ENCODE measurements at places on chromosomes 3 and 15.

DNA sequence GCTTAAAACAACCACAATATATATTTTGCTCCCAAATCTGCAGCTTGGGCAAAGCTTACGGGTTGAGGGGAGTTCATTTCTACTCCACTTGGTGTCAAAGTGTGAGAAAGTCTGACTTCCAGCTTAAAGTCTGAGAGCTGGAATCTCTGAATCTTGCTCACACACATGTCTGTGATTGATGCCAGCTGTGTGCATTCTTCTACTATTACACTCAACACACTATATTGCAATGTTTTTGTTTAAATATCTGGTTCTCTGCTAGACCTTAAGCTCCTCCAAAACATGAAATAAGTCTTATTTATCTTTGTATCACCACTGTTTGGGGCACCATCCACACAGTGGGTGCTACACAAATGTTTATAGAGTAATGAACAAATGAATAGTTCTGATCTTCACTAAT lies 36.7 kb upstream of the SECISBP2L start:
- no peak for DNase-seq

DNA sequence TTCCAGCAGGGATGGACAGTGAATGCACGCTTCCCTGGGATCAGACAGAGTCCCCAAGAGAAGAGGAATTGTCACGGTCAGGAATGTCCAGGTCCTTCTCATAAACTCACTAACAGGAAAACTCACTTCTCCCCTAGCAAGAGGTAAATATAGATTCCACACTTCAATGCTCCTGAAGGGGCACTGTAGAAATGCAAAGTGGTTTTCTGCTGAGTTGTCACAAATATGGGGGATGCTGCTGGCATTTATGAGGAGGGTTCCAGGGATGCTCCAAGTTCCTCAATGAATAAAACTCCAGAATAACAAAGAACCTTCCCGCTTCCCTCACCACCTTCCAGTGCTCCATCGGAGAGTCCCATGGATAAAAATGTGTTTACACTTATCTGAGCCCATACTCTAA lies 423.4 kb downstream of the MAGI1 start:
- DNase-seq: no peak

- no peak for DNase-seq
Observed at GRCh38 chr15:51861557-51862359, 32.3 kb downstream of the TMOD3 start.

GRCh38 chr3:194739498-194740284 lies 54.0 kb downstream of the FAM43A start:
- no peak for DNase-seq

GRCh38 chr15:51405693-51406523 lies 64.5 kb downstream of the GLDN start:
- no peak for DNase-seq

- DNase-seq: no peak
Observed at GRCh38 chr15:23567921-23568320, 2.4 kb downstream of the MKRN3 start.

DNA sequence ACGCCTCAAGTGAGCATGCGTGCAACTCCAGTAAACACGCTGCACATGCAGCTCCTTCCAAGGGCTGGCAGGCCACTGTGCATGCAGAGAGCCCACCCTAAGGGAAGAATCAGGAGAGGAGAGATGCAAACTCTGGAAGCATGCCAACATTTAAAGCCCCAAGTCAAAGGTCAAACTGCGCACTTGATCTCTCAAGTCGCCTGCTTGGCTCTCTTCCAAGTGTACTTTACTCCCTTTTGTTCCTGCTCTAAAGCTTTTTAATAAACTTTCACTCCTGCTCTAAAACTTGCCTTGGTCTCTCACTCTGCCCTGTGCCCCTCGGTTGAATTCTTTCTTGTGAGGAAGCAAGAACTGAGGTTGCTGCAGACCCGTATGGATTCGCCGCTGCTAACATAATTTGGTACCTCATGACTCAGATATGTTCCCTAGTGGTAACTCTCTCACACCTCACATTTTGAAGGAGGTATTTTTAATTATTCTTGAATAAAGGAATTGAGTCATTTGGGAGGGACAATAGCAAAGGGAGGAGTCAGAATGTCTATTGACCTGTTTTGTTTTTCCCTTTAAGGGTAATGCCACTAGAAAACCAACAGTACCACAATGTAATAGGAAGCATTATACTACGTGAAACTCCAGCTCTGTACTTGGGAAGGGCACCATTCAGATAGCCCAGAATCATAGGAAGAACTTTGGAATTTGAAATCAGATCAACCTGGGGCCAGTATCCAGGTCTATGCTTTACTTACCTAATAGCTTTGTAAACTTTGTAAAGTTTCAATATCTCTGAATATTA lies 19.6 kb upstream of the DGKG start:
- no peak for DNase-seq

DNA sequence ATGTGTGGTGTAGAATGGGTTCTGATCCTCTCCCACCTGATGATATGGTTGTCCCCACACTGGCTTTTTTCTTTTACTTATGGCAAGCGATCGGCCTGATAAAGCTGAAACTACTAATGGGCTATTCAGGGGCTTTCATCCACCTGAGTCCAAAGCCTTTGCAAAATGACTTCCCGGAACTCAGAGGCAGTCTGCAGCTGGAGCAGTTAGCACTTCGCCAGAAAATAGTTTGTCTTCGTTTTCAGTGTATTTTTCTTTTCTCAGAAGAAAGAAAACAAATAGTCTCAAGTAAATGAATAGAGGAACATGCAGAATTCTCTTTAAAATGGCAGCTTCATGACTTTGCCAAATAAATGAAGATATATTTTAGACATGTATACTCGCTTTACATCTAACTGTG lies 306.0 kb upstream of the ADAMTS9 start:
- no peak for DNase-seq

GRCh38 chr3:193805448-193805847 lies 212.4 kb downstream of the OPA1 start:
- peak; percentile 79 for DNase-seq

GRCh38 chr3:197367081-197367780 lies 68.8 kb upstream of the DLG1 start:
- no peak for DNase-seq

DNA sequence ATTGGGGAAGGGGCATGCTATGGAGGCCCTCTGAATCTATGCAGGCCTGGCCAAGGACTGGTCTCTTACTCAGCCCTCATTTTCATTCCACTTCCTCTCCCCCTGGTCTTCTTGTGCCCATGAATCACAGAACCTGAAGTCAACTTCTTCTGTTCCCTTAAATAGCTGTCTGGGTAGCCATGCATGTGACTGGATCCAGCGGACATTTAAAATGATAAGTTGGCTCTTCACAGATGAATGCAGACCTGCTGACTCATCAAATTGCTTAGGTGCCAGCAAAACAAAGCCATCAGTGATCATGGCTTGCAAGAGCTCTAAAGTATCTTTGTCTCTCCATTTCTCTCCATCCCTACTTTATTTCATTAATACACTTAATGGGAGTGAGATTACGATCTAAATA lies 90.1 kb upstream of the CADPS start:
- DNase-seq: no peak

DNA sequence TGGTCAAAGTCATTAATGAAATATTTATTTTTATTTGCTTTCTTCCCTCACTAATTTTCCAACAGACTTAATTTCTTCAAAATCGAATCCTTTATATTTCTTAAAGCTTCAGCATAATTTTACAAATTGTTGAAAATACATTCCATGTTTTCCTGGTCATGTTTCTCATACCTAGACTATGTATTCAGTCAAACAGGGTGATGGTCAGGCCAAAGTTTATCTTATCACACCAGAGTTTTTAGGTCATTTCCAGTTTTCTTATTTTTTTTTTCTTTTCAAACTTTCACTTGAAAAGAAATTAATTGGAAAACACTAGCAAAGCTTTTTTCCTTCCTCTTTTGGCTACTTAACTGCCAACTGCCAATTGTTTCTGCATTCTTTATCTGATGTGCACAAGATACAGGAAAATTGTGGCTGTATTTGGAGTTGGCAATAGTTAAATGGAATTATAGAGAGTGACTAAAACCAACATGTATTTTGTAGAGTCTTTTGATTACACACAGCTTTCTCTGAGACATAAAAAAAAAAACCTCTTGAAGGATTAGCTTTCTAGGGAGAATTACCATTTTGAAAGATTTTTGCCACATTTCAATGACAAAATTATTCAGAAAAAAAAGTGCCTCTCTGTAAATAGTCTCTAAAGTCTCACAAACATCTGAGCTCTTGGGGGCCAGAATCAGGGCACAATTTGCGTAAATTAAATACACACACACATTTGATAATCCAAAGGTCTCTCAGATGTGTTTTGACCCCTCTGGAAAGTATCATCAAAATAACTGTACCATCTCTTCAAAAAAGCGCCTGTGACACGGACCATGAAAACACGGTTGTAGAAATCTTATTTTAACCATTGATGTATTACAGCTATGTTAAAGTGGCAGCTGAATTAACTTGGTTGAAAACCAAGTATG lies 603.2 kb upstream of the KCNMB2 start:
- DNase-seq: no peak

- DNase-seq: no peak
Observed at GRCh38 chr3:42486814-42487565, 15.5 kb upstream of the VIPR1 start.
